ENCODE measurements at places on chromosomes 7 and 10.

DNA sequence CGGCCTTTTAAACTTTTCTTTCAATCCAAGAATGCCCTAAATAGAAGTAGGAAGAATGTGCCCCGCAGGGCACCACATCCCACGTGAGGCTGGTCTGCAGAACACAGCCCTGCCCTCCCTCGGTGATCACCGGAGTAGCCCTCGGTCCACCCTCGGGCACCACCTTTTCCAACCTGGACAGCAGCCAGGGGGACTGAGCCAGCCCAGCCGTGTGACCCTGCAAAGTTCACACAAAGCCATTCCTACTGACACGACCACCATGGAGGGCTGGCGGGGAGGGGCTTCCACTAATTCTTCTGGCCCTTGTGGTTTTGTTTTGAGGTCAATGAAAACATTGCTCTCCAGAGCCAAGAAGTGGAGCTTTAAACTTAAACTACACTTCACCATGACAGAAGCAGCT lies 132.2 kb downstream of the TCERG1L start:
- DNase-seq = no peak

DNA sequence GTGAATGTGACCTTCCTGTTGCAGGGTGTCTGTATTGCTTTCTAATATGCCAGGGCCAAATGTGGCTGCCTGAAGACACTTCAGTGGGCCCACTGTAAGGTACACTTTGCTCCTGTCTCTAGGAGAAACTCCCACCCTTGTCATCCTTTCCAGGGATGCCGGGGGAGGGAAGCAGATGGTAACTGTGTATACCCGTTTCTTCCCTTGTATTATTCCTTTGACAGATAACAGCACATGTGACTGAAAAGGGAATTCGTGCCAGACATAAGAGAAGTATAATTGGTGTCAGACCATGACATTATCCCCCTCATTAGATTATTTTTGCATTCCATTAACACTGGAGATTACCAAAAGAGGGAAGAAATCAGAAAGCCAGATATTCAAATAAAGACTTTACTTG lies 317.7 kb downstream of the CAMK1D start:
- no peak for DNase-seq

DNA sequence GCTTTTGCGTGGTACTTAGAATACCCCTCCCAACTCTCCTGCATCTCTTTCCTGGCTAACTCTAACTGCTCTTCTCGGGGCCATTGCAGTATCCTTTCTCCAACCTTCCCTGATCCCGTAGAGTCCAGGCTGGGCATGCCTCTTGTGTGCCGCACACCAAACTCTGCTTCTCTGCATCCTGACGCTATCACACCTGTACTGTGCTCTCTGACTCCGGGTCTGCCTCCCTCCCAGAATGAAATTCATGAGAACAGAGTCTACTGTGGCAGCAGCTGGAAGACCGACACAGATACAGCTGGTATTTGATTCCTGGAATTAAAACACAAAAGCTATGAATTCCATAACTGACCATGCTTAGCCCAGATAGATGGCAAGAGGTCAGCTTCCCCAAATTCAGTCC lies 60.9 kb downstream of the C10orf67 start:
- no peak for DNase-seq

GRCh38 chr10:69815104-69815503 lies 13.4 kb downstream of the COL13A1 start:
- no peak for DNase-seq

DNA sequence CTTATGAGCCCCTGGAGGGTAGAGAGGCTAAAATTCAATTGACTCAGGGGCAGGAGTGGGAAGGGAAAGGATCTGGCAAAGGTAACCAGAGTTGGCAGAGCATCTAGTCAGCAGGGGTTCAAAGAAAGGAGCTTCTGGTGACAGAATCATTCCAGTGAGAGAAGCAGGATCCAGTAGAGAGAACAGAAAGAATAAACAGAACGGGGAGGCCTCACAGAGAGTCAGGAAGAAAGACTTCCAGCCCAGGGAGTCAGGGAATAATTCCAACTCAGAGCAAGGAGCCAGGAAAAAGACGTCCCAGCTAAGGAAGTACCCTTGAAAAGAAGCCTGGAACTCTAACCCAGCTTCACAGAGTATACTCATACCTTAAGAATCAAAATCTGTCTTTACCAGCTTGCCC lies 66.6 kb upstream of the CPXM2 start:
- no peak for DNase-seq

DNA sequence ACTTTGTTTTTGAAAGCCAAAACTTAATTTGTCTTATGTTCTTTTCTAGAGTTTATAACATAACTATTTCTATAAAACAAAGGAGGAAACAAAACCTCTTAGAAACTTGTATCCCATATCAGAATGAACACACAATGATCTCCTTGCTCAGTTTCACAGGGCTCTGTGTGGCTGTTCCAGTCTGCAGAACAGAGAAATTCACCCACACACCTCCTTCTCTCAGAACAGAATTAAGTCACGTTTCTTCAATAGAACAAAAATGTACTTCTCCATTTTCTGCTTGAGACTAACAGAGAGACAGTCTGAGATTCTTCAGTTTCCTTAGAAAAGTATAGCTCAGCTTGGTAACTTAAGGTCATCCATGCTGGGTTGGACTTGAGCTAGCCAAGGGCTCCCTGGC lies 15.8 kb upstream of the DOCK1 start:
- no peak for DNase-seq

- no peak for DNase-seq
Measured at GRCh38 chr7:148835854-148836253, 48.2 kb downstream of the EZH2 start.

GRCh38 chr7:100575206-100575631 lies 1.5 kb upstream of the SAP25 start:
- DNase-seq = no peak

- no peak for DNase-seq
Measured at GRCh38 chr7:115475761-115476385, 554.0 kb downstream of the MDFIC start.

Measured in astrocyte of the cerebellum (primary cell).